ENCODE measurements at places on chromosomes 5 and 9.

- DNase-seq = no peak
Measured at GRCh38 chr9:71858102-71858798, 52.7 kb downstream of the ABHD17B start.

DNA sequence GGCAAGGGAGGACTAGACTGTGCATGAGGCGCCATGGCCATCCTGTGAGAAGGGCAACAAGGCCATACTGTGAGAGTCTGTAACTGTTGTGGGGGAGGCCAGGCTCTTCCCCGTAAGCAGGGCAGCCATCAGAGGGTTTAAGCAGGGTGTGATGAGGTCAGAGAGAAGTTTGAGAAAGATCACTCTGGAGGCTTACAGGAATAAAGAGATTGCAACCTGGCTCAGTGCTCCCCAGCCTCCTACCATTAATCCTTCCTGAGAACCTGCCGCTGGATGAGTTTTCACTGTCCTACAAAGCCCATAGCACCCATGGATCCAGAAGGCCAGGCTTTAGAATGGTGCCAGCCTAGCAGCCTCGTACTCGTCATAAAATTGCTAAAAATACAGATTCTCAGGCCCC, 14.4 kb upstream of the TRMT10B start:
- DNase-seq = no peak

GRCh38 chr5:105030153-105030552, 1467.6 kb upstream of the NUDT12 start:
- DNase-seq = no peak

- DNase-seq = peak; percentile 29
Measured at GRCh38 chr5:134427540-134428041, 15.9 kb upstream of the CDKN2AIPNL start.

- no peak for DNase-seq
Measured at GRCh38 chr9:107390778-107391177, 98.8 kb downstream of the KLF4 start.

DNA sequence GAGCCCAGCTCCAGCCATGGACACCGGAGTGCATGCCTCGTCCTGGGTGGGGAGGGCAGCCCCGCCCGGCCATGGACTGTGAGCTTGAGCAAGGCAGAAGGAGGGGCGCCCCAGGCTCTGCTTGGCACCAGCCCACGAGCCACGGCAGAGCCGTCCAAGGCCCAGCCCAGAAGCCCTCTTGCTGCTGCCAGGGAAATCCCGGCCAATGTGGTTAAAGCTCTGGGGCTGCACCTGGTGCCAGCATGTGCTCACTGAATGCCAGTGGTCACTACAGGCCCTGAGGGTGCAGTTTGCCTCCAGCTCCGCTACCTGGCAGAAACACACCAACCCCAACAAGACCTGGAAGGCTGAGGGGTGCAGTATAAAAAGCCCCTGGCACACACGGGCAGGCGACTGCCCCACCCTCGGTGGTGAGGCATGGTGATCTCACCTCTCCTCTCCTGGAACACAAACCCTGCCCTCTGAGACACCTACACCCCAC, 11.8 kb downstream of the BRD3 start:
- DNase-seq = no peak

- no peak for DNase-seq
Measured at GRCh38 chr5:7884491-7885267, 15.7 kb downstream of the MTRR start.

DNA sequence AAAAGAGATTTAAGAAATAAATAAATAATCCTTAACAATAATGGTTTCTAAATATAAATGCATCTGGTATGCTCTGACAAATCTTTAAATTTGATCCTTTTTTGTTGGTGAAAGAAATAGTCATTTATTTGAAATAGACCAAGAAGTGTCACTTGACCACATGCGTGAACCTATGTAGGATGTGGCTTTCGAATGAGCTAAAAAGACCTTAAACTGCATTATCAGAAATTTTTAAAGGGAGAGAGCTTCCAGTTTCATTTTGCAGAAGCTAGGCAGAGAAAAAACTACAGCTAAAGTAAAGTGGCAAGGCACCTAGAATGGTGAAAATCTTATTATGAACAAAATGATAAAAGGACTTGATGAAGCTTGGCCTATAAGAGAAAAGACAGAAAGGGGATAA, 309.2 kb upstream of the EFNA5 start:
- no peak for DNase-seq

GRCh38 chr9:96279932-96280331, 22.0 kb downstream of the HSD17B3 start:
- DNase-seq = no peak

GRCh38 chr9:86962692-86963091, 15.4 kb upstream of the GAS1 start:
- no peak for DNase-seq

DNA sequence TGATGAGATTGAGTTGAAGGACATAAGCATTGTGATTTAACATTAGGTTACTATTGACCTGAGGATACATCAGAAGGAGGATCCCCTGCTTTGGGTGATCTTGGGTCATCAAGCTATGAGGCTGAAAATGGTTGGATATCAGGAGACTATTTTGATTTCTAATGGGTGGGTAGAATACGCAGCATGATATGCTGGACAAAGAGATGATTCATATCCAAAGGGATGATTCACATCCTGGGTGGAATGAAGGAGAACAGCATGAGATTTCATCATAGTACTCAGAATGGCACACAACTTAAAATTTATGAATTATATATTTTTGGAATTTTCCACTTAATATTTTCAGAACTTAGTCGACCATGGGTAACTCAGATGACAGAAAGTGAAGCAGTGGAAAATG, 1759.5 kb upstream of the C9orf72 start:
- no peak for DNase-seq

GRCh38 chr5:143076377-143076776, 306.2 kb downstream of the ARHGAP26 start:
- no peak for DNase-seq
